Stimulated activated CD8-positive, alpha-beta memory T cell treated with anti-CD3 and anti-CD28 coated beads, Interleukin-2, amount 100 ng/mL, for 48 hours (primary cell): ENCODE measurements at places on chromosomes 11 and 22.

GRCh38 chr11:44466531-44467205 lies 98.8 kb upstream of the CD82 start:
- no peak for DNase-seq

GRCh38 chr11:131987703-131988102 lies 617.3 kb downstream of the NTM start:
- DNase-seq, result no peak

GRCh38 chr11:69326622-69327219 lies 32.8 kb downstream of the MYEOV start:
- DNase-seq, result no peak

GRCh38 chr11:66607126-66607834 lies 9.2 kb upstream of the RBM14 start:
- DNase-seq, result no peak

GRCh38 chr22:36864454-36865215 lies 3.8 kb downstream of the NCF4 start:
- DNase-seq, result no peak

DNA sequence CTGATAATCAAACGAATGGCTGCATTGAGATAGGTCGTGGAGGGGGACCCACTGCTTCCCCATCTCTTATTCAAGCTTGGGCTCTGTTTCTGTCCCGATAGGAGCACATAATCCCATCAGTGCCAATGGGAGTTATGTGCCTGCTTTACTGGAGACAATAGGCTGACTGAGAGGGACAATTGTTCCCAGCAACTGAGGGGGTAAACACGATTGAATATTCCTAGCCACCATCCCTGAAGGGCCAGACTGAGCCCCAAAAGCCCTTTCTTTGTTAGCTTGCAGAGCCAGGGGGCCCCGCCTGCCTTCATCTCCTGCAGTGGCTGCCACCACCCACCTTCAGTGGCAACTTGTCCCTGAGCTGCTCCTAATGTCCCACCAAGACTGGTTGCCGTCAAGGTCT lies 172.8 kb upstream of the NAV2 start:
- no peak for DNase-seq

DNA sequence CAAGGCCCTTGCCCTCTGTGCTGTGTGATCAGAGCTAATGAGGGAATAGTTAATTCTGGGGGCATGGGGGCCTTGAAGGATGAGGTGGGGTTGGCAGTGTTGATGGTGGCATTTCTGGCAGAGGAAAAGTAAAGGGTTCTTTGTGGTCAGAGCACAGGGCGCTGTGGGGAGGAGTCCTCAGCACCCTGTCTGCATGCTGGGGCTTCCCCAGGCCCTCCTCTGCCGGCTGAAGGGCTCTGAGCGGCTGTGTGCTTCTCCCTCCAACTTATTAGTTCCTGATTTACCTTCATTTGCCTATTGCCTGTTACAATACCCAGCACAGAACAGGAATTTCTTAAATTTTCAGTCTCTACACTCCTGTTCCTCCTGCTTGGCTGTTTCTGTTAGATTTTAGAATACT lies 122.8 kb downstream of the HIPK3 start:
- no peak for DNase-seq

GRCh38 chr22:47187176-47187957 lies 424.9 kb downstream of the TBC1D22A start:
- no peak for DNase-seq

DNA sequence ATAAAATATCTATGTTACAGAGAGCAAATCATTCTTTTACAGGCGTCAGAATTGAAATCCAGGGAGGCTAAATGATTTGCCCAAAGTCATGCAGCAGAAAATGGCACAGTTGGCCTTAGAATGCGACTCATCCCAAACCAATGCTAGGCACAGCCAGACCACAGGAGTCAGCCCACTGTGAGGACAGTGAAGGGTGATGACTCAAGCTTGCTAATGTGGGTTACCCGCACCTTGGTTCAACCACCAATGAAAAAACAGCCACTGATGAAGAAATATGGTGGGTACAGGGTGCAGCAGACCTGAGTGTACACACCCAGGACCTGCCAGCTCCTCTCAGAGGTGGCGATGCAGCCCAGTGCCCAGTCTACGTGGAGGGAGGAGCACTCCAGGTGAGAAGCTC lies 89.7 kb downstream of the ZC3H12C start:
- DNase-seq, result no peak

DNA sequence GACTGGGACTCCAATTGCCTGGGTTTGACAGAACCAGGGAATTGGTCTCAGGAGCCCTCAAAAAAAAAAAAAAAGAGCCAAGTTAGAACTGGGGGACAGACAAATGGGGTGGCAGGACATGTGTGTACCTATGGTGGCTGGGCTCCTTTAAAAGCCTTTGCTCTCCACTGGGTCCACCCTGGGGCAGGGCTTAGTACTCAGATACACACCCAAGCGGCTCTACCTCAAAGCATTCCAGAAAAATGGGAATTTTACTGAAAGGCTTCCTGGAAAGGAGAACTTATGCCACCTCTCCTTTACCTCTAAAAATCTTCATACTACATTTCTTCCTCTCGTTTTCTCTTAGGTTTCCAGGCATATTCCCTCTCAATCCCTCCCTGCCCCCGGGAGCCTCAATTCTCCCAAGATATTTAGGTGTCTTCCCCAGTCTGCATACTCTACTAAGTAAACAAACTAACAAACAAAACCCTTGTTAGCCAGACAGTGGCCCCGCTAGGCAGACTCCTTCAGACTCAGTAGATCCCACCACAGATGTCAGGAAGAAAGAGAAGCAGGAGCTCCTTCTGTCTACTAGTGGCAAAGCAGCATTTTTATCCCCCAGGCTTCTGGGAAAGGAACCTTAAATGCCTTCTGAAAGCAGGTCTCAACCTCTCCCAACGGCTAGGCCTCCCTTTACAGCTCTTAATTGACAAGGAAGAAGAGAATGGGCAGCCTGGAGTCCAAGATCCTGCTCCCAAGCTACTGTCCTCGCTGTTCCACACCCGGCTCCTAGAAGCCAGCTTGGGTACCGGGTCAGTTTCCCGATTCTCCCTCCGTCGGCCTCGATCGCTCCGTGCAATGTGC lies 653 bp downstream of the PCSK7 start:
- DNase-seq, result no peak

DNA sequence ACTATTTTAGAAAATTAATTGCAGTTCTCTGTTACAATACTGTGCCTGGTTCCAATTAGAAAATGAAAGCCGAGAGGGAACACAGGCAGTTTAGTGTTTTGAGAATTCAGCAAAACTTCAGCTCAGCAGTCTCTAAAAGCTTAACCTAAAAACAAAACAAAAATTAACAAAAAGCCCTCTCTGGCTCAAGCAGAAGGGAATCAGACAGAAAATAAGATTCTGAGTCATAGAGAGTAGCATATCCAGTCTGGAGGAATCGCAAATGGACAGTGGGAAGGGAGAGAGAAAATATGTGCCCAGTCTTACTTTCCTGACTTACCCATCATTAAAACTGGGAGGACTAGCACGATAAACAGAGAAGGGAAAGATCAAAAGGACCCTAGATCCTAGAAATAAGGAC lies 38.1 kb upstream of the CHRM4 start:
- DNase-seq, result no peak

DNA sequence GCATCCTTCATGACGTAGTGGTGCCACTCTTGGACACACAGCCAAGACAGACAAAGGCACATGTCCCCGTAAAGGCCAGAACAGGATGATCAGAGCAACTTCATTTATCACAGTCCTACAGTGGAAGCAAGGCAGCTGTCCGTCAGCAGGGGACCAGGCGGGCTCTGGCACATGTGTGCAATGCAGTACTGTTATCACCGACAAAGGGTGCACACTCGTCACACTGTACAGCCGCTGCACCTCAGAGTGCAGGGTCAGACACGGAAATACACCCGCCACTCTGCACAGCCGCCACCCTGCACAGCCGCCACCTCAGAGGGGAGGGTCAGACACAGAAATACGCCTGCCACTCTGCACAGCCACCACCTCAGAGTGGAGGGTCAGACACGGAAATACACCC lies 13.4 kb upstream of the IL17REL start:
- no peak for DNase-seq
